Sigmoid colon (tissue), 7 donors: ENCODE measurements at places on chromosomes 11 and 22. TPM values are rescaled to one million over a fixed set of nuclear protein-coding genes. Genes with fewer than 3 reads are reported as not detected.
A peak's percentile ranks its signal among the peaks of the same experiment; 100 is the strongest.

- no peak for DNase-seq
These were observed 34.9 kb downstream of the ST3GAL4 start for GRCh38 chr11:126390272-126390867.

GRCh38 chr11:125182573-125182972 lies 18.0 kb downstream of the PKNOX2 start:
- no peak for DNase-seq

GRCh38 chr11:79400717-79401330 lies 40.0 kb downstream of the TENM4 start:
- no peak for DNase-seq

- DNase-seq, result no peak
These were observed 839.4 kb downstream of the OPCML start for GRCh38 chr11:132692891-132693290.

DNA sequence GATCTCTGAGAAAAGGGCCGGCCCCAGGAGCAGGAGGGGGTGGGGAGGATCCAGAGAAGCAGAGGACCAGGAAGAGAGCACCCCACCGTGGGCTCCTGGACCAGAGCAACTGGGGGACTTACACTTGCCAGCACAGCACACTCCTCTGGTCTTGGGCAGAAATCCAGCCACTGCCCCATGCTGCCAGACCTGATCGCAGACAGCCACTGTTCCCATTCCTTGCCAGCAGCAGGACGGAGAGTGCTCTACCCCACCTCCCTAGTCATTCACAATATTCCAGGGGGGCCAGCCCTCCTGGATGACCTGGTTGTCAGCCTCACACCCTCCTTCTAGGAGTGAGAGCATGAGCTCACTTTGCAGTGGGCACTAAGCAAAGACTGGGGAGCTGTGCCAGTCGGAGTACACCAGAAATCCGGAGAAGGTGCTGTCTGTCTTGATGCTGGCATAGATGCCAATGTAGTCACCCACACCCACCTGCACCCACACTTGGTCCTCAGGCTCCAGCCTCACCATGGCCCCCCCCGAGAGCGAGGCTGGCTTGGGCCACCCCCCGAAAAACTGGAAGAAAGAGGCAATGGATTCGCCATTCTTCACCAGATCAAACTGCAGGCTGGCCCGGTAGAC lies 1.6 kb downstream of the C1QTNF5 start:
- no peak for DNase-seq

DNA sequence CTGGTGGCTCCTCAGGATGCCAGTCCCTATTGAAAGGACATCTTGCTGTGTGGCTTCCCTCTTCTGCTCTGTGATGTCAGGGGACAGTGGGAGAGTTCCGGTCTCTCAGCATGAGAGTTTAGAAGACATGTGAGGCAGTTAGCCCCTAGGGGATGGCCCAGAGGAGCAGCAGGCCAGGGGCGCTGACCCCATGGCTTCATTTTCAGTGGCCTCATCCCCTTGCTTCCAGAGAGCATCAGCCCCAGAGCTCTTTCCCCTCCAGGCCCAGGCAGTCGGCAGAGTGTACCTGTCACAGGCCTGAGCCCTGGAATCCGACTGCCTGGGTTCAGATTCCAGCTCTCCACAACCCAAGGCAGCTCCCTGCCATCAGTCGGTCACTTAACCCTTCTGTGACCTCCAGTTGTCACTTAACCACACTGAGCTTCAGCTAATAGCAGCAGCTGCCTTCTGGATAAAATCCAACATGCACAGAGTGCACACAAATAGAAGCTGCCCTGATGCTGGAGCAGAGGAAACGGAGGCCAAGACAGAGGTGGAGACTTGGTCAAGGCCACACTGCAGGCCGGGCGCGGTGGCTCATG lies 14.1 kb upstream of the LRRC10B start:
- DNase-seq, result no peak

- no peak for DNase-seq
These were observed 665.3 kb downstream of the OPCML start for GRCh38 chr11:132866783-132867545.

DNA sequence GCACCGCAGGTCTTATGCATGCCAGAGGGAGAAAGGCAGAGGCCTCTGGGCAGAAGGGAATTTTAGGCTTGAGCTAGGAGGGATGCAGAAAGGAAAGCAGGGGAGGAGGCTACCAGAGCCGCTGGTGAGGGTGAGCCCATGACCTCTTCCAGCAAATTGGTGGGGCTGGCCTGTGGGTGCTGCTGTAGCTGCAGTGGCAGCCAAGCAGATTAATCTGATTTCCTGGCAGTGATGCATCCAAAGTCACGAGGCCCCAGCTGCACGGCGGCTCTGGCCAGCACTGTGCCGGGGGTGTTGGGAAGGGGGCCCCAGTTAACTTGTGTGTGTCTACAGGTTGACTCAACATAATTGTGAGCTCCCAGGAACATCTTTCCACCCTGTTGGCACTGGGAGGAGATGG lies 41.4 kb upstream of the B3GAT1 start:
- DNase-seq, result peak; percentile 40

DNA sequence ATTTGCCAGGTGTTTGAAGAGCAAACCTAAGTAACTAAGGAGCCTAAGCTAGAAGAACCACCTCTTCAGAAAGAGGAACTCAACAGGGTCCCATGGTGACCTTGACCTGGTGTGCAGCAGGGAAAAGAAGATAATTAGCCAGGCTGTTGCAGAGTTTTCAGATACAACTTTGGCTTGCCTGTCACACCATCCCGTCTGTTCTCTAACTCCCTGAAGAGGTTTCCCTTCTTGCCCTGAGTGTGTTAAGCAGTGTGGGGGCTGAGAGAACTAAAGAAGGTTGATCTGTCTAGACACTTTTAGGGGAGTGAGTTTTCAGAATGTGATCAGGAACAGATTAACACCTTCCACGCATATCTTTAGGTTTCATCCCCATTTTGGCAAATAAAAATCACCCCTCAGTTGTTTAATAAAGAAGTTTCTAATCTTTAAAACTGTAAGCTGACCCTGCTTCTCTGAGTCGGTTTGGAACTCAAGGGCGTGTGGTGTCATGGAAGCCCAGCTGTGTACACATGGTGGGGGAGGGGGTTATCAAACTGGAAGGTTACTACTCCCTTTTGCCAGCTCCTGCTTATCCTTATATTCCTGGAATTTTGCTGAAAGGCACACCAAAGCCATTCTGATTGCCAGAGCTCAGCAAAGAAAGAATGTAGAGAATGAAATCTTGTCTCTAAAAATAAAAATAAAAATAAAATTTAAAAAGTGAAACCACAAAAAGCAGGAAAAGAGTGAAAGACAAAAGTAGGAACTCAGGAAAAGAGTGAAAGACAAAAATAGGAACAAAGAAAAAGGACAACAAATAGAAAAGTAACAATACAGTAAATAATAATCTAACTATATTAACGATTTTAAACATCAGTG lies 70.2 kb downstream of the DBX1 start:
- no peak for DNase-seq

DNA sequence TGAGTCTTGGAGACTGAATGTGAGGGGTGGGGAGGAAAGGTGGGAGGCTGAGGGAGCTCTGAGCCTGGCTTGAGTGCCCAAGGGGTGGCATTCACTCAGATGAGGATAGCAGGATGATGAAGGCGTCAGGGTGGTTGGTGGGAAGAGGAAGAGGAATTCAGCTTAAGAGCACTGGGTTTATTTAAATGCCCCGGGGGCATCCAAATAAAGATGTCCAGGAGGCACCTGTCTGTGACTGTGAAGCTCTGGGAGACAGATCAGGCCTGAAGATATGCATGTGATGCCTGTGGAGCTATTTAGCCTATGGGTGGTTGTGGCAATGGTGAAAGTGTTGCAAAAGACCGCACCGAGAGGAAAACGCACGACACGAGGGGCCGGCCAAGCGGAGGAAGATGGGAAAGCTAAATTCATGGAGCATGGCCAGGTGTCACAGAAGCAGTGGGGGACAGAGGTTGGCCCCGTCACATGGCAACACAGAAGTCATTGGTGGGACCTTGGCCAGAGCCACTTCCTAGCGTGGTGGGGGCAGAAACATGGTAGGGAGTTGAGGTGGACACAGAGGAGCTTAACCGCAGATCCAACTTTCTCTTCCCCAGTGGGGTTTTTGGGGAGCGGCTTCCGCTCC lies 15.5 kb downstream of the SLC37A2 start:
- no peak for DNase-seq

DNA sequence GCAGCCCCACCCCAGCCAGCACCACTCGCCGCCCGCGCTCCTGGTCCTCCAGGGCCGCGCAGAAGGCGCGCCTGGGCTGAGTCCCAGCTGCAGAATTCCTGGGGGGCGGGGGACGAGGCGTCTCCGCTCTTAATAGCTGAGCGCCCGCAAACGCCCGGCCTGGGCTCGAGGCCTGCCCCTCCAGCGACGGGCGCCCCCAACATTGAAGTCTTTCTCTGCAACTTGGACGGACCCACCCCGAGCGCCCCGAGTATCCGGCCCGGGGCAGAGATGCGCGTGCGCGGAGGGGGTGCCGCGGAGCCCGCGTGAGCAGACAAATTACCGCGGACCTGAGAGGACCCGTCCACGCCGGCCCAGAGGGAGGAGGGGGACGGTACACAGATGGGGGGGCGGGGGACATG lies 6.7 kb upstream of the SYT7 start:
- DNase-seq, result peak; percentile 79

GRCh38 chr11:110837603-110838002 lies 125.4 kb upstream of the ARHGAP20 start:
- no peak for DNase-seq

DNA sequence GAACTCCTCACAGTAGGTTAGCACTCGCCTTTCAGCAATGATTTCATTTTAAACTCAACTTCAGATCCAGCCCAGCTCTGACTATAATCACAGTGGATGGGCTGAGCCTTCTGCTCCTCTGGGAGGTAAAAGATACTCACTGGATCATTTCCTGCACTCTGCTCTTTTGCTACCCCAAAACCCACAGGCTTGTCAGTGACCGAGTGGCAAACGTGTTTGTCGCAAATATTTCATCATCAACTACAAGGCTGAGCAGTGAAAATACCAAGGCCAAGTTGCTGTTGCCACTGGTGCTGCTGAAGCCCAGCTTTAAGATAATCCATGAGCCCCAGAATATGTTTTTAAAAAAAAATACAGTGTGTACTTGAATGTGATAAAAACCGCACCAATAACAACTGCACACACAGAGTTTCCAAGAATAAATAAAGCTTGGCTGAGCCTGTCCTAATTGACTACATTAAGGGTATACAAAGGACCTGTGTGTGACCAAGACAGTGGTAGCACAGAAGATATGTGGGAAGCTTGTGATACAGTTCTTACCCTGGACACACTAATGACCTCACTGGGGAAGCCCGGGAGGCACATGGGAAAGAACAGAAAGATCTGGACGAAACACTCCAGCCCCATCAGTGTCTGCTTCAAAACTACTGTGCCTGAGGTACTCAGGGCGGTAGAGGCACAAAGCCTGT lies 41.3 kb downstream of the ABTB2 start:
- DNase-seq, result no peak

DNA sequence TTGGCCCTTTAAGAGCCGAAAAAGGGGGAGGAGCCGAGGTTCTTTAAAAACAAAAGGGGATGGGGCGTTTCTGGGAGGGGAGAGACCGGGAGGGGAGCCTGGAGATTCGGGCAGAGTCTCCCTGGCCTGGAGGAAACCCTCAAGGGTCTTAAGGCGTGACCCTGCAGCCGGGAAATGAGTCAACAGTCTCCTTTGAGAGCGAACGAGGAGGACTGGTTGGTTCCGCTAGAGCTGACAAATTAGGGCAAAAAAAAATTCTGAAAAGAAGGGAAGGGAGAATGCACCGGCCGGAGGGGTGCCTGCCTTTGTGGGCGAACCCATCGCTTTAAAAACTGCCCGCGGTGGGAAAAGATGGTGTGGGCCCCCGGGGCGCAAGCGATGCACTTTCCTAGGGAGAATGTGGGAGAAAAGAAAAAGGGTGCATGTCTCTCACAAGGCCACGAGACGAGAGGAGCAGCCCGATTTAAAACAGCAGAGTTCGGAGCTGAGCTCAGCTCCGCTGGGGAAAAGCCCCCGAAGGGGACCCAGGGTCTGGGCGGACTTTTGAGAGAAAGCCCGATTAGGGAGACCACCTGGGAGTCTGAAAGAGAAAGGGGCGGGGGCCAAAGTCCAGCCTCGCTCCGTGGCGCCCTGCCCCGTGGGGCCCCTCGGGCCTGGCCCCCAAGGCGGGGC lies 874 bp downstream of the ZFTA start:
- peak; percentile 85 for DNase-seq

DNA sequence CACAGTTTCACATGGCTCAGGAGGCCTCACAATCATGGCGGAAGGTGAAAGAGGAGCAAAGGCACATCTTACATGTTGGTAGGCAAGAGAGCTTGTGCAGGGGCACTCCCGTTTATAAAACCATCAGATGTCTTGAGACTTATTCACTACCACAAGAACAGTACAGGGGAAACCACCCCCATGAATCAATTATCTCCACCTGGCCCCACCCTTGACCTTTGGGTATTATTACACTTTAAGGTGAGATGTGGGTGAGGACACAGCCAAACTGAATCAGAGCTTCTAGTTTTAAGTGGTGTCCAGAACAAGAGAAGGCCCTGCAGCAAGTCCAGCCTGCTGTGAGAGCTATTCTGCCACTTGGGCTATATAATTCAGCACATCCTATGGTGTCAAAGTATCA lies 493.7 kb downstream of the ETS1 start:
- DNase-seq, result no peak

DNA sequence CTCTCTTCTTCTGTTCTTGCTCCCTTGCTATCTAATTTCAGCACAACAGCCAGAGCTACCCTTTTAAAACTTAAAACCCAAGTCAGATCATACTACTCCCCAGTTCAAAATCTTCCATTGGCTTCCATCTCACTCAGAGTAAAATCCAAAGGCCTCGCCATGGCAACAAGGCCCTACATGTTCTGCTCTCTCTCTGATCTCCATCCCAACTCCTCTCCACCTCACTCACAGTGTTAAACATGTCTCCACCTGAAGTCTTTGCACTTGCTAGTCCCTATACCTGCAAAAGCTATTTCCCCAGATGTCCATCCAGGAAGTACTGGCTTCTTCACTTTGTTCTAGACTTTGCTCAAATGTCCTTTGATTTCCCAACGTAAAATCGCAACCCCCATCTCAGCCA lies 3.0 kb upstream of the GRAP2 start:
- no peak for DNase-seq

Gene FAU
- polyA plus RNA-seq, result 1,178 TPM

Gene OR52I1
- polyA plus RNA-seq, result not detected

Gene CFAP300
- polyA plus RNA-seq, result 0.76 TPM

Gene KCNK7
- polyA plus RNA-seq, result not detected

Gene GGTLC3
- not detected for polyA plus RNA-seq

Gene ALKBH3
- polyA plus RNA-seq, result 15.7 TPM

Gene RAB39A
- polyA plus RNA-seq, result 0.99 TPM

Gene FADS1
- 12.6 TPM for polyA plus RNA-seq

Gene DDI1
- polyA plus RNA-seq, result not detected

Gene CASP5
- 43.3 TPM for polyA plus RNA-seq

Gene NCR3LG1
- 4.6 TPM for polyA plus RNA-seq

Gene MS4A8
- polyA plus RNA-seq, result 9.6 TPM

Gene TRIM22
- polyA plus RNA-seq, result 6.6 TPM
